ENCODE measurements at places on chromosomes 3 and 15.

- DNase-seq: no peak
Observed at GRCh38 chr3:16011376-16011775, 163.1 kb upstream of the GALNT15 start.

DNA sequence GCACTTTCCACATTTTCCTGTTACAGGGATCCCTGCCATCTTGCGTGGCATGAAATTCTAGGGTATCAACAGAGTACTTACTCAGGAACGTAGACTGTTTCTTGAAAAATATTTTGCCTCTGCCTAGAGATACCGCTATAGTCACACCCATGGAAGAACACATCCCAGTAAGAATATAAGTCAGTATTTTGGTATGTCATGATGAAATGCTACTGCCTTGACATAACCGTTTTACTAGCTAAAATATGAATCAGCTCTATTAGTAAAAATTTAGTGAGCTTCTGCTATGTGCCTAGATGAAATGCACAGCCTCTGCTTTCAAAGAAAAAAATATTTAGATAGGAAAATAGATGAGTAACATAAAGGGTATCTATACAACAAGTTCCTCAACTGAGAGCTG is 276.4 kb downstream of the TBC1D5 start:
- DNase-seq: no peak

DNA sequence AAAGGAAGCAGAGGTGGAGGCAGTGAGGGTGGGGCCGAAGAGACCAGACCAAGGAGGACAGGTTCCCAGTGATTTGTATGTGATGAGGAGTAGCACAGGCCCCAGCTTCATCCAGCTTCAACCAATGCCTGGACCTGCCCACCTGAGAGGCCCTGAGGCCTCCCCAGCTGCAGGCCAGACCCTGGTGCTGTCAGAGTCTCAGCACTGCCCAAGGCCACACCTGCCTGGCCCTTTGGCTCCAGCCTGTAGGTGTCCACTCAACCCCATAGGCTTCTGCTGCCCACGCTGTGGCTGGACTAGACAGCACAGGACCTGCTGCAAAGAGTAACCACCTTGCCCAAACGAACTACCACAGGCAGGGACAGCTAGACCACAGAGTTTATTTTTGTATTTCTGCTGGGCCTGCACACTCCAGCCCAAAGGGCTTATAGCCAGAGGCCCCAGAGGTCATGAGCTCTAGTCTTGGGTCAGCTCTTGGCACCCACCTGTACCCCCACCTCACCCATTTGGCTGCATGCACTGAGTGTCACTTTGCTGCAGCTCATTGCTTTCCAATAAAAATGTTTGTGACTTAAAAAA is 81.9 kb upstream of the CDV3 start:
- no peak for DNase-seq

DNA sequence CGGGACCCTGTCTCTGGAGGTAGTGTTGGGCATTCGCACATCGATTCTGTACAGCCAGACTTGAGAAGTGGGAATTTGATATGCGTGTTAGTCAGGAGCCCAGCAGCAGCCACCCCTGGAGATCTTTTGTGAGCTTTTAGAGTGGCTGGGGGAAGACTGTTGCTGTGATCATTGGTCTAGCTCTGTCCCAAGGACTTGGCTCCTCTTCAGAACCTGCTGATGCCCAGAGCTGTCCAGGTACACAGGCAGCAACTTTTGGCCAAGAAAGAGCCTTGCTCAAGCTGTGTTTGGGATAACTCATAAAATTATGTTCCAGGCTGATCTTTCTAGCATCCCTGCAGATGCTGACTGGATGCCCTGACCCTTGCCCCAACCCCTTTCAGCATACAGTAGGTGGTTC is 29.3 kb downstream of the LIMD1 start:
- no peak for DNase-seq

DNA sequence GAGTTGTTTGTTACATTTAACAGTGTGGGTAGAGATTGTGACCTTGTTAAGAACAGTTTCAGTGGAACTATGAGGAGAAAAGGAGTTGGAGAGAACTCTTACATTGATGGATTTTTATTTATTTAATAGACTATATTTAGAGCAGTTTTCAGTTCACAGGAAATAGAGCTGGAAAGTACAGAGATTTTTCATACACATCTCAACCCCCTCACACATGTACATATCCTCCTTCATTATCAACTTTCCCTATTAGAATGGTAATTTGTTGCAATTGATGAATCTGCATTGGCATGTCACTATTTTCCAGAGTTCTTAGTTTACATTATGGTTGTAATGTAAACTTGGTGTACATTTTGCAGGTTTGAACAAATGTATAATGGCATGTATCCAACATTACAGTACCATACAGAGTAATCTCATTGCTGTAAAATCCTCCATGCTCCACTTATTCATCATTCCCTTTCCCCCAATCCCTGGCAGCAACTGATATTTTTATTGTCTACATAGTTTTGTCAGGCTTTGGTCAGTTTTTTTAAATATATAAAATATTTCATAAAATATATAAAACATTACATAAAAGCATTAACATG is 756.6 kb upstream of the DPPA4 start:
- no peak for DNase-seq

DNA sequence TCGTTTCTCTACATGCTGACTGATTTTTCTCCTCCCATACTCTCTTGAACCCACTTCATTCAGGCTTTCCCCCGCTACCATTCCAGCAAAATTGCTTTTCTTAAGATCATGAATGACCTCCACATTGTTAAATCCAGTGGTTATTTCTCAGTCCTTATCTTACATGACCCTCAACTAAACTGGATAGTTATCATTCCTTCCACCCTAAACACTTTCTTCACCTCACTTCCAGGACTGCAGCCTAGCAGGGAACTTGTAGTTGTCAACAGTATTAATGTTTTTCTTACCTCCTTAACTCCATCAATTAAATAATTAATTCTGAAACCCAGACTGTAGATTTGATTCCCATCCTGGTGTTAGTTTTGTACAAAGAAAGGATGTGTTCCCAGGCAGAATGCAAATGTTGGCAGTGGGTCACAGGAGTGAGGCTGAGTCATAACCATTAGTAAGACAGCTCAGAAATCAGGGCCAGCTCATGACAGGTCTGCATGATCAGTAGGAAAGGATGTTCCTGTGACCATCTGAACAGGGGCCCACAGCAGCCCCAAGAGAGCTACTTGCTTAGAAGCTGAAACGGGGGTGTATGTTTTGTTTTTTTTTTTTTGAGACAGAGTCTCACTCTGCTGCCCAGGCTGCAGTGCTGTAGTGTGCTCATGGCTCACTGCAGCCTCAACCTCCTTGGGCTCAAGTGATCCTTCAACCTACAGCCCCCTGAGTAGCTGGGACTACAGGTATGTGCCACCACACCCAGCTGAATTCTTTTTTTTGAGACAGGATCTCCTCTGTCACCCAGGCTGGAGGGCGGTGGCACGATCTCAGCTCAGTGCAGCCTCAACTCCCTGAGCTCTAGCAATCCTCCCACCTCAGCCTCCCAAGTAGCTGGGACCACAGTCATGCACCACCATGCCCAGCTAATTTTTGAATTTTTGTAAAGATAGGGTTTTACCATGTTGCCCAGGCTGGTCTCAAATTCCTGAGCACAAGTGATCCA is 9.1 kb downstream of the BCL2L10 start:
- DNase-seq: no peak

GRCh38 chr3:139517321-139518065 is 22.0 kb downstream of the RBP1 start:
- DNase-seq: no peak

GRCh38 chr3:72889310-72890165 is 1.7 kb downstream of the GXYLT2 start:
- no peak for DNase-seq

DNA sequence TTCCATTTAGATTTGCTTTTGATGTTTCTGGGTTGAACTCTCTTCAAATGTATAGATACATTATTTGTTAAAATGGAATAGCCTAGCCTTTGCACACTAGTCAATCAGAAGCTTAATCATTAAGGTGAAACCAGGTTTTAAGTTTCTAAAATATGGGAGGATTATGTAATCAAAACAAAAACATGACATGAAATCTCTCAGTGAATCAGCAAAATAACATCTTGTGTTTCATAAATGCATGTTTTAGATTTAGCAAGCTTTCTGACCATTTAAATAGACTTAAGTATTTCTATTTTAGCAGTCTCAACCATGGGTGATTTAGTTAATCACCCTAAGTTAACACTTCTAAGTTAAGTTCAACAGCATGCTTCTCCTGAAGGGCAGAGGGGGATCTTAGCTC is 11.3 kb downstream of the GTF2E1 start:
- DNase-seq: no peak

- no peak for DNase-seq
Observed at GRCh38 chr3:52084954-52085680, 28.7 kb upstream of the DUSP7 start.

DNA sequence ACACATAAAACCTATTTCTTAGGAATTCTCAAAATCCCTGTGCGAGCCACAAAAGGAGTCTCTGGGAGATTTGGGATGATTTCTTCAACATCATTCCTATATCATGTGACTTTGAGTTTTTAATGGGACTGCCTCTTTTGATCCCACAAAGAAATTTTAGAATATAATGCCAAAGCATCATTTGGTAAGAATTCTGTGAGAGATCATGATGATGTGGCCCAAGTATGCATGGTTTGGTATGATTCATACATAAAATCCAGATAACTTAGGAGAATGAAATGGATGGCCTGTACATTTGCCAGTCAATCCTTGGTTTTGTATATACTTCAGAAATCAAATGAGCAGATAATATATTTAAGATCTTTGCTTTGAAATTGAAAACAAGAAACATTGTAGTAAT is 61.3 kb downstream of the UBE2E2 start:
- DNase-seq: no peak

GRCh38 chr3:87307805-87308204 is 31.4 kb upstream of the POU1F1 start:
- DNase-seq: no peak

DNA sequence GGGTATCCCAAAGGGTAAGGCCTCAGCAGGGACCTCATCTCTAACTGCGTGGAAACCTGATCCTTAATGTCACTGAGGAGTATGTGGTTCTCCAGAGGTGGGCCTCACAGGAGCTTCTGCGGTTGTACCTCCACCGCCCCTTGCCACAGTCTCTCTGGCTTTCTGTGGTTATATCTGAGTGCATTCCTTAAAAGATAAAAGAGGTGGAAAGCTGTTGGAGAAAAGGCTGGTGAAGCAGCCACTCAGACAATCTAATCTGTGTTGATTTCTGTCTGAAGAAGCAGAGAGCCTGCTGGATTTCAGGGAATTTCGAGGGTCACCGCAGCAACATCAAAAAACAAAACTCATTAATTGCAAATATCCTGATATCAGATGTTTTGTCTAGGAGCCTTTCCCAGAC is 51.4 kb downstream of the SEMA6D start:
- no peak for DNase-seq

GRCh38 chr3:99699841-99700240 is 61.4 kb downstream of the COL8A1 start:
- DNase-seq: no peak

DNA sequence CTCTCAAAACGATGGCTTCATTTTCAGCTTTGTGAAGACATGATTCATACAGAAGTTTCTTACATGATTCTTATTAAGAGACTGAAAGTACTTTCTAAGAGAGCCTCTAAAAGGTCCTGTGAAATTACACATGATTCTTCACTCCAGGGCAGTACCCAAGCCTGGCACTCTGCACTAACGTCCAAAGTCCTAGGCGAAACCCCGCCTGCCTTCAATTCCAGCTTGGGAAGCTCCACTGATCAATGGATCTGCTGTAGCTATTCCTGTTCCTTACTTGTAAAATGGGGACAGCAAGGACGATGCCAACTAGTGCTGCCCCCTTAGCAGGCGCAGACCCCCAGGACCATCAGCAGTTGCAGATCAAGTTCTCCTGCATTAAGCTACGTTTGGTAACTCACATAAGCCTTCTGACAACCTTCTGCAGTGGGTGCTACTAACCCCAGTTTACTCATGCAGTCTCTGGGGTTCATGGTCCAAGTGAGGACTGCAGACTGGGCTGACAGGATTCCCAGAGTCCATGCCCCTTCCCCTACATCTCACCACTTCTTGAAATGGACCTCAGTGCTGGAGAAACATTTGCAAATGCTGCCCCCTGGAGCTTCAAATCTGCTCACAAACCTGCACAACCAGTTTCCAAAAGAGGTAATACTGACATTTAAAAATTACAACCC is 10.6 kb downstream of the CHCHD4 start:
- no peak for DNase-seq

DNA sequence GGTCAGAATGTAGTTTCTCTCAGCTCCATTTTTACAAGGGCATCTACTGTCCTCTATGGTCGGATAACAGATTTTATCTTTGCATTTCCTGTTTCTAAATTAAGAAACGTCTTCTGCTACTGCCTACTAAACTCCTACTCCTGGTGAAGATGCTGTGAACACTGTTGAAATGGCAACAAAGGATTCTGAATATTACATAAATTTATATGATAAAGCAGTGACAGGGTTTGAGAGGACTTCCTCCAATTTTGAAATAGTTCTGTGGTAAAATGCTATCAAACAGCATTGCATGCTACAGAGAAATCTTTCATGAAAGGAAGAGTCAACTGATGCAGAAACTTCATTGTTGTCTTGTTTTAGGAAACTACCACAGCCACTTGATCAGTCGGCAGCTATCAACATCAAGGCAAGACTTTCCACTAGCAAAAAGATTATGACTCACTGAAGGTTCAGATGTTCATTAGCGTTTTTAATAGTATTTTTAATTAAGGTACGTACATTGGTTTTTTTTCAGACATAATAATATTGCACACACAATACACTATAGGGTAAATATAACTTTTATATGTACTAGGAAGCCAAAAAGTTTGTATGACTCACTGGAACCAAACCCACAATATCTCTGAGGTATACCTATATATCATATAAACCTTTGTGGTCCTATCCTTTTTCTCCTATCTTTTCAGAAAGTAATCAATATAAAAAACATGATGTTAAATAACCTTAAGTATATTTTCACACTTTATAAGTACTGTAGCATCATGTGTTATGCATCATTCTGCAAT is 156.1 kb downstream of the STAG1 start:
- no peak for DNase-seq

Data from pancreas (tissue), 10 donors.